Stimulated activated CD8-positive, alpha-beta memory T cell treated with anti-CD3 and anti-CD28 coated beads, Interleukin-4, amount 100 ng/mL, for 4 hours (primary cell): ENCODE measurements at places on chromosomes 6 and 20.

DNA sequence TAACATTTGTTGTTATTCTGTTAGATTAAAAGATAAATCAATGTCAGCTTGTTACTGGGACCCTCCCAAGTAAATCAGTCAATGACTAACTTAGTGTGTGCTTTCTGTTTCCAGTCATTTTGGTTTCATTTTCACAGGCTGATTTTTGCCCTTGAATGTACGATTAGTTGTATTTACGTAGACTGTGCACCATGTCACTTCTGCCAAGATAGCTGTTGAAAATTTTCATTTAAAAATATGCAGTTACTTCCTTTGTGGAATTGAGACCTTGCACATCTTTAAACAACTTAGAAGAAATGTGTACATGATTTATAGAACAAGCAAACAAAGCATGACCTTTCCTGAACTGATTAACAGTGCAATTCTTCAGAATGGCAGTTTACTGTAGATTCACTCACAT, 944.8 kb upstream of the CITED2 start:
- DNase-seq = no peak

- DNase-seq = no peak
Measured at GRCh38 chr20:33099843-33100538, 20.5 kb downstream of the BPIFB4 start.

GRCh38 chr20:58950603-58951002, 30.5 kb upstream of the NELFCD start:
- DNase-seq = no peak

DNA sequence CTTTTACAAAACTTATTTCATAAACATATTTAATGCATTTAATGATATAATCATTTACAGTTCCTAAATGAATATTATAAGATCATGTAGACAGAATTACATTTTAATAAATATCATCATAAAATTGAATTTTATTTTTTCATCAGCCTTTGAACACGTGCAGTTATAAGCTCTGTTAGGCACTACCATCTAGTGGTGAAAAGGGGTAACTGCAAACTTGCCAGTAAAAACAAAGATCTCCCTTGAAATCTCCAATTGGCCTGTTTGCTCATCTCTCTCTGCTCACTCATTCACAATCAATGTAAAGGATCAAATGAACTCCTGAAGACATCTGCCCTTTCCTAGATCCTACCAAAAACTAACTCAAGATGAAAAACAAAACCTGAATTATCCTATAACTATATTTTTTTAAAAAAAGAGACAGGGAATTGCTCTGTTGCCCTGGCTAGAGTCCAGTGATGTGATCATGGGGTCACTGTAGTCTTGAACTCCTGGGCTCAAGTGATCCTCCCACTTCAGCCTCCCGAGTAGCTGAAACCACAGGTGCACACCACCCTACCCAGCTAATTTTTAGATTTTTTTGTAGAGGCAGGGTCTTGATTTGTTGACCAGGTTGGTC, 31.7 kb downstream of the SAMHD1 start:
- no peak for DNase-seq

- no peak for DNase-seq
Measured at GRCh38 chr6:84801250-84801649, 36.9 kb upstream of the TBX18 start.

DNA sequence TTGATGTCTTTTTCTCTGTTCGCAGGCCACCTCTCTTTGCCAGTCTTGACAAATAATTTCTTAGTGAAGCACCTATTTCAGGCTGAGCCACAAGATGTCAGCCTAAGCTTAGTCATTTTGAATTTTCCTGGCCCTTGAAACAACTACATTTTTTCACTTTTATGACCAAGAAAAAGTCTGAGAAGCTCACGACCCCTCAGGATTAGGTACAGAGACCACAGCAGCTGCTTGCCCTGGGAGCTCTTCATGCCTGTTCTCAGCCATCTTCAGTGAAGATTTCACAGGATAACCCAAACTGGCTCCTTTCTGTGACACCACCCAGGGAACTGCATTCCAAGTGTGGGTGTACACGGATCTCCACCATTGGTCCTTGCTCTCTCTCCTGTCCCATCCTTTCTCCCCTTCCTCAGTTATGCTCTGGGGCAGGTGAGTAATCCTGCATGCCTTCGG, 38.4 kb upstream of the SPTLC3 start:
- DNase-seq = no peak

DNA sequence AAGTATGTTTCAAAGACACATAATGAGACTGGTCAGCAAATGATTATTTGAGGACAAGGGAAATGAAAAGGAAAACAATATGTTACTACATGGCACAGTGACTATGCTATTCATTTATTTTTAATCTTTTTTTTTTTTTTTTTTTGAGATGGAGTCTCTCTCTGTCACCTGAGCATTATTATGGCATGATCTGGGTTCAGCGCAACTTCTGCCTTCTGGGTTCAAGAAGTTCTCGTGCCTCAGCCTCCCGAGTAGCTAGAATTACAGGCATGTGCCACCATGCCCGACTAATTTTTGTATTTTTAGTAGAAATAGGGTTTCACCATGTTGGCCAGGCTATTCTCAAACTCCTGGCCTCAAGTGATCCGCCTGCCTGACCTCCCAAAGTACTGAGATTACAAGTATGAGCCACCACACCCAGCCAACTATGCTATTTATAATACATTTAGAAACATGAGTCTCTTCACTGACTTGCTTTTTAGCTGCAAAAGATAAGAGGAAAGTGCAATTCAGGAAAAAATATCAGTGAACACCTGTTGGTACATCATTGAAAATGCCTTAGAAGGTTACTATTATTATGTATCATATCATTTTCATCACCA, 3.4 kb downstream of the CALHM4 start:
- DNase-seq = no peak

GRCh38 chr6:109672839-109673238, 18.2 kb downstream of the AK9 start:
- DNase-seq = no peak

- DNase-seq = no peak
Measured at GRCh38 chr20:2476742-2477615, 6.4 kb upstream of the SNRPB start.

- no peak for DNase-seq
Measured at GRCh38 chr6:37104824-37105147, 65.2 kb upstream of the PIM1 start.
